ENCODE measurements at places on chromosomes 12 and 14. TPM values are rescaled to one million over a fixed set of nuclear protein-coding genes. Genes with fewer than 3 reads are reported as not detected.

SYNE3 gene
- 8.9 TPM for total RNA-seq

TAS2R30 gene
- 7.7 TPM for total RNA-seq

GSC gene
- not detected for total RNA-seq

SLC17A8 gene
- not detected for total RNA-seq

NFATC4 gene
- total RNA-seq: 29.3 TPM

CCDC196 gene
- total RNA-seq: not detected

TESPA1 gene
- not detected for total RNA-seq

B4GALNT1 gene
- 1.9 TPM for total RNA-seq

POTEG gene
- total RNA-seq: not detected

INF2 gene
- total RNA-seq: 53.9 TPM

AMDHD1 gene
- 0.33 TPM for total RNA-seq

KLRB1 gene
- not detected for total RNA-seq

RD3L gene
- not detected for total RNA-seq

ISM2 gene
- total RNA-seq: not detected

IL31 gene
- total RNA-seq: not detected

USP30 gene
- 16.9 TPM for total RNA-seq

TAS2R10 gene
- total RNA-seq: 1.00 TPM

RND1 gene
- not detected for total RNA-seq

HOXC10 gene
- not detected for total RNA-seq

AHSA1 gene
- 153 TPM for total RNA-seq

CRACR2A gene
- total RNA-seq: 2.2 TPM

ACRBP gene
- not detected for total RNA-seq

LRFN5 gene
- total RNA-seq: 0.33 TPM

AQP6 gene
- not detected for total RNA-seq

MYBPC1 gene
- not detected for total RNA-seq

P2RX2 gene
- total RNA-seq: not detected

PCED1B gene
- total RNA-seq: 0.69 TPM

CABP1 gene
- 0.62 TPM for total RNA-seq

PTMS gene
- total RNA-seq: 67.6 TPM

Data from melanocyte of skin (primary cell).